HS-5 (cell line): ENCODE measurements at places on chromosomes 5 and 9.

DNA sequence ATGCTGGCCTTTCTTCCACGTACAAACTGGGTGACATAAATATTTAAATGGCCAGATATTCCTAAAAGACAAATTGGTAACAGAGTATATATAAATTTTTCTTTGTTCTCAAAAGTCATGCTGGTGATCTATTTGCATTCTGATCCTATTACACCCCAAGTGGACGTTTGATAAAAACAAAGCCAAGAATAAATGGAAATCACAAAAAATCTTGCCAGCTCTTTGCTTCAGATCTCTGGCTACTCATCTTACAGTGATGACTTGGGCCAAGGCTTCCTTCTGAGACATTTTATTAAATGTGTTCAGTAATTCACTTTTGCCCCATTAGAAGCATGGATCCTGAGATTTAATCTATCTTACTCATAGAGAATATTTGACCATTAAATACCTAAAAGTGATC, 444.3 kb upstream of the PIK3R1 start:
- no peak for DNase-seq

- DNase-seq = no peak
Observed at GRCh38 chr9:137488327-137488653, 29.2 kb upstream of the NSMF start.

- no peak for DNase-seq
Observed at GRCh38 chr9:114746591-114747346, 59.1 kb downstream of the TNFSF15 start.

DNA sequence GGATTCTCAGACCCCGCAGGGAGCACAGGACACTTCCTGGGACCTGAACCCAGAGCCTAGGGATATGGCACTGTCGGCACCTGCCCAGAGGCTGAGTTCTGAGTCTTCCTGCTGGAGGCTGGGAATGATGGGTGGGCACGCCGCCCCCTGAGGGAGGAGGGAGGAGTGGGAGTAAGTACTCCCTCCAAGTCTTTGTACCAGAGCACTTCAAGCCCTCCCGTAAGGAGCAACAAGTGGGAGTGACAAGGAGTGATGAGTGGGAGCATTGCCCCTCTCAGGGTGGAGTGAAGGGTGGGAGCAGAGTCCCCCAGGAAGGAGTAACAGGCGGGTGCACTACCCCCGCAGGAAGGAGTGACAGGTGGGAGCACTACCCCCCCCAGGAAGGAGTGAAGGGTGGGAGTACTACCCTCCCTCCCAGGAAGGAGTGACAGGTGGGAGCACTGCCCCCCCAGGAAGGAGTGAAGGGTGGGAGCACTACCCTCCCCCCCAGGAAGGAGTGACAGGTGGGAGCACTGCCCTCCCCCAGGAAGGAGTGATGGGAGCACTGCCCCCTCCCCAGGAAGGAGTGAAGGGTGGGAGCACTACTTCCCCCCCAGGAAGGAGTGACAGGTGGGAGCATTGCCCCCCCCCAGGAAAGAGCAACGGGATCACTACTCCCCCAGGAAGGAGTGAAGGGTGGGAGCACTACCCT, 100.1 kb downstream of the CACNA1B start:
- DNase-seq = no peak

GRCh38 chr9:75997206-75997605, 106.7 kb downstream of the PCSK5 start:
- DNase-seq = no peak

DNA sequence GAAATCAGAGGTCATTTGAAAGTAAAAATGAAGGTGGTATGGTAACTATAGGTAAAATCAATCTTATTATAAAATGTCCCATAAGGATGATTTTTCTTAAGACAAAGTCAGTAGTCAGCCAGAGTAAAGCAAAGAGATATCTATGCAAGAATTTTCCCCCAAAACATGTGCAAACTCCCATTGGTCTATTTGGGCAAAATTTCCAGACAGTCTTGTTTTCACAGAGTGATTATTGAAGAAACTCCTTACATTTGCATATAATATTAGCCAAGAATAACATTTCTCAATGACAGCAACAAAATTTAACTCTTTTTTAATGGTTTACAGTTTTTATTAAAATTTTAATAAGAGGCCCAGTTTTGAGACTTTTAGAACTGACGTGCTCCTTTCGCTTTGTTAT, 406.1 kb upstream of the GRAMD2B start:
- DNase-seq = no peak

- DNase-seq = no peak
Observed at GRCh38 chr9:90060256-90060655, 455.4 kb downstream of the GADD45G start.
